Stimulated activated CD8-positive, alpha-beta memory T cell treated with anti-CD3 and anti-CD28 coated beads, Interleukin-4, amount 100 ng/mL, for 1 hour (primary cell): ENCODE measurements at places on chromosomes 13 and 19.

DNA sequence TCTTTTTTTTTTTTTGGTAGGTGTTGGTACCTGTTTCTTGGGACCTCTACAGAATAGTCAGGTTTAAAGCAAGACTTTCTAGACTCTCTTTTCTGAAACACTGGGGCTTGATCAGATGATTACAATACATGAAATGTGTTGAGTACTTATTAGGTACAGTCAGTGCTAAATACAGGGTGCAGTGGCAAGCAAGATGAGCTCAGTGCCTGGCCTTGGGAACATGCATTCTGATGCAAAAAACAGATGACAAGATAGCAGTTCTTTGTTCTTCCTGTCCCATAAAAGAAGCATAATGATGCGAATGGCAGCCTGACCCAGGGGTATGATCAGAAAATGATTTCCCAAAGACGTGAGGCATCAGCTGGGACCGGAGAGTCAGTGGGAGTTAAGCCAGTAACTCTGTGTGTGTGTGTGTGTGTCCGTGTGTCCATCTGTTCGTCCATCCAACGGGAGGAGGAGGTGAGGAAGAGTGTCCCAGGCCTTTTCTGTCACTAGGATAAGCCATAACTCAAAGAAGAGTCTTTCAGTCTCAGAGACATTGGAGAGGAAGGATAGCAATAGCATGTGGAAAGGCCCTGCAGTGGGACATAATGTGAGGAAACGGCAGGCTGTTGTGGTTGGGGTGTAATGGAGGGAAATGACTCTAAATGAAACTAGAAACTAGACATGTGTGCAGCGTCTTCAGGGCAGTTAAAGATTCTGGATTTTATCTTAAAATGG lies 32.2 kb downstream of the SLAIN1 start:
- no peak for DNase-seq

DNA sequence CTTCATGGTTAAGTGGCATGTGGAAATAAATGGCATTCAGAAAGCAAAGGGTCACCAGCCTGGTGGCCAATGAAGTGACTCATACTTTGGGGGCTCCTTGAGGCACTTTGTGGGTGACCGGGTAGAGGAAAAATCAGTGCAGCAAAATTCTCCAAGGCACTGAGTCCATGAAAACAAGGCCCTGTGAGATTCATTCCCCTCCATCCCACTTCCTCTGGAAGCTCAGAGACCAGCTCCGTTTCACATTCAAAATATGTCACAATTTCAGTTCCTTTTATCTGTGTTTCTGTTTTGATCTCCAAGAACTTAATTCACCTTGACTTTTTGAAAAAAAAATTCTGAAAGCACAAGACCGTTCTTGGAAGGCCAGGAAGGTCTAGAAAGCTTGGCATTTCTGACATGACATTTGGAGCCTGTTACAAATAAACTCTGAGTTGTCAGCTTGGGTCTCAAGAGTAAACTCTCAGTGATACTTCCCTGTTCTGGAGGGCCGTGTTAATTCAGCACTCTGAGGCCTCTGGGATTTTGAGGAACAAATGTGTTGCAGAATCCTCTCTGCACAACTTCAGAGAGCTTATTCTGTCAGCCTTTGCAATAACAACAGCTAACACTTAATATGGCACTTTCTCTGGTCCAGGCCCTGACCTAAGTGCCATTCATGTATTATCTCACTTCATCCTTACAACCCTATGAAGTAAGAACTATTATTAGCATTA lies 6.8 kb downstream of the CYSLTR2 start:
- no peak for DNase-seq

DNA sequence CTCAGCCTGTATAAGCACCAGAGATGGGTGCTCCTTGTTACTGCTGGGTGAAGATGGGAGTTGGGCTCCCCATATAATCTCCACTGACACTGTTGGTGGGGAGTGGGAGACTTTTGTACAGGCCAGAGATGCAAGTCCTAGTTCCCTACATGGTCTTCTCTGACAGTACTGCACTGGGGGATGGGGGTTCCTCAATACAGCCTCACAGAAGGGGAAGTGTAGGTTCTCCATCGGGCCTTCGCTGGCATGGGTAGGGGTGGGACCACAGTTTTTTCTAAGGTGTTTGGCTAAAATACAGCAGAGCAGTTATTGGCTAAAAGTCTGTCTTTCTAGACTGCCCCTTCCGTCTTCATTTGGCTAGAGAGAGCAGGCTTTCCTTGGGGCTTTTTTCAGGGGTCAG lies 167.2 kb upstream of the SERP2 start:
- DNase-seq: no peak

GRCh38 chr19:926323-926588 lies 421 bp downstream of the ARID3A start:
- DNase-seq: no peak

DNA sequence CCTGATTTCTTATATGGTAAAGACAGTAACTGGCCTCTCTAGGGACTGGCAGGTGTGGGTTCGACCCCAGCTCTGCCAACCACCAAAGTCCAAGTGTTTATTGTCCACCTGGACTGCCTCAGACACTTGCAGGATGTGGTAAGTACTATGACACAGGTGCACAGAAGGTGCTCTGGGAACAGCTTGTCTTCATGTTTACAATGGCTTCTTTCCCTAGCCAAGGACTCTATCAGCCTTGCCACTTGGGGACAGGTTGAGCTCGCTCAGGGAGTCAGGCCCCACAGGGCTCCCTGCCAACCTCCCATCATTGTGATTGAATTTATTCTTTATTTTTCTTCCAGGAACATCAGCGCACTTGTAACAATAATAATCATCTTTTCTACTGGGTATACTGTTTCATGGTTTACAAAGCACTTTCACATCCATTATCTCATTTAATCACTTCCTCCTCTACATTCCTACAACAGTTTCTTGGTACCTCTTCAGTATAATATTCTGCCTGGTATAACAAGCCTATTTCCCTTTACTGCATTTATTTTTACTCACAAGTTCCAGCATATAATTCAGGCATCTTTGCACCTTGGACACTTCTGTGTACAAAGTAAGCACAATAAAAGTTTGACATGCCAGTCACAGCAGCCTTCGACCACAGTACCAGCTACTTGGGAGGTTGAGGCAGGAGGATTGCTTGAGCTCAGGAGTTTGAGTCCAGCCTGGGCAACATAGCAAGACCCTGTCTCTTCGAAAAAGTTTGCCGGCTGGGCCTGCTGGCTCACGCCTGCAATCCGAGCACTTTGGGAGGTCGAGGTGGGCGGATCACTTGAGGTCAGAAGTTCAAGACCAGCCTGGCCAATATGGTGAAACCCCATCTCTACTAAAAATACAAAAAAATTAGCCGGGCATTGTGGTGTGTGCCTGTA lies 24.2 kb upstream of the GATAD2A start:
- DNase-seq: no peak

DNA sequence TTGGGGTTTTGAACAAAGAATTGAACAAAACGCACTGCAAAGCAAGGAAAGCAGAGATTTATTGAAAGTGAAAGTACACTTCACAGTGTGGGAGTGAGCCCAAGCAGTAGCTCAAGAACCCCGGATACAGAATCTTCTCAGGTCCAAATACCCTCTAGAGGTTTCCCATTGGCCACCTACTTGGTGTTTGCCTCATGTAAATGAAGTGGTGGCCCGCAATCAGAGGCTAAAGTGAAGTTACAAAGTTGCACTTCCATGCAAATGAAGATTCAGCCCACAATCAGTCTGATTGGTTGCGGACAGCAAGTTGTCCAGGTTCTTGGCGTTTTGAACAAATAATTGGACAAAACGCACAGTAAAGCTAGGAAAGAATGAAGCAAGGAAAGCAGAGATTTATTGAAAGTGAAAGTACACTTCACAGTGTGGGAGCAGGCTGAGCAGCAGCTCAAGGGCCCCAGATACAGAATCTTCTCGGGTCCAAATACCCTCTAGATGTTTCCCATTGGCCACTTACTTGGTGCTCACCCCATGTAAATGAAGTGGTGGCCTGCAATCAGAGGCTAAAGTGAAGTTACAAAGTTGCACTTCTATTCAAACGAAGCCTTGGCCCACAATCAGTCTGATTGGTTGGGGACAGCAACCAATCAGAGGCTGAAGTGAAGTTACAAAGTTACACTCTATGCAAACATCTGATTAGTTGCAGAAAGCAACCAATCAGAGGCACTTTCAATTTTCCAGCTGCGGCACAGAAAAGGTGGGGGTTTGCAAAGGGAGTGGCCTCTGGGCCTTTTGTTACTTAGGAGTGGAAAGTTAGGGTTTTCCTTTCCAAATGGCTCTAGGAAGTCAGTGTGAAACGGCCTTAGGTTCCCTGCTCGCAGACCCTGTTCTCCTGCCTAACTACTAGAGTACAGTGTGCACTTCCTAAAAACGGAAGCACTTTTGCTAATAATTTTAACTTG lies 4.8 kb upstream of the TM9SF2 start:
- DNase-seq: no peak

DNA sequence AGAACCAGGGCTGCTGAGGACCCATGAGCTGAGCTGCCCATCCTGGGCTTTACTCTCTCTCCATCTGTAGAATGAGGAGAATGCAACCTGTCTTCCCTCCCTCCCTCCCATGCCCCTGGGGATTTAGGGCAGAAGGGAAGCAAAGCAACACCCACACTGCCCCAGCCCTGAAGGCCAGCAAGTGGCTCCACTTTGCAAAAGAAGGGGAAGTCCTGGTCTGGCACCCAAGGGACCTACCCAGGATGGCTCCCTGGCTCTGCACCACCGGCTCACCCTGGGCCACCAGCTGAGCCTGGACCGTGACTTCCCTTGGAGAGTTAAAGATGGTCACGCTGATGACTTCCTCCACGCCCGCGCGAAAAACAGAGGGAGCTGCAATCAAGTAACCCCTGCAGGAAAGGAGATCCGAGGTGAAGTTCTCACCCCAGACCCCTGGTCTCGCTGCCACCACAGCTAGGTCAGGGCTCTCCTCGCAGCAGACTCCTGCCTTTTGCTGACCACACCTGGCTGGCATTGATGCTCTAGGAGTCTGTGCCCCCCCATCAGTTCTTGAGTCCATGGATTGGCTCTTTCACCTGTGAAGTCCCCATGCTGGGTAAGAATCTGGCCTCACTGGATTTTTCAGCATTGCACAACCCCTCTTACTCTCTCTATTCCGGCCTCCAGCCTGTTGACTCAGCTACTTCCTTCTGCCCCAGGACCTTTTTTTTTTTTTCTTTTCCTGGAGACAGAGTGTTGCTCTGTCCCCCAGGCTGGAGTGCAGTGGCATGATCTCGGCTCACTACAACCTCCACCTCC lies 4.6 kb downstream of the CPAMD8 start:
- no peak for DNase-seq

GRCh38 chr13:100668408-100668807 lies 6.2 kb downstream of the TMTC4 start:
- DNase-seq: no peak

- no peak for DNase-seq
These were observed 21.1 kb upstream of the POMP start for GRCh38 chr13:28637714-28638355.

DNA sequence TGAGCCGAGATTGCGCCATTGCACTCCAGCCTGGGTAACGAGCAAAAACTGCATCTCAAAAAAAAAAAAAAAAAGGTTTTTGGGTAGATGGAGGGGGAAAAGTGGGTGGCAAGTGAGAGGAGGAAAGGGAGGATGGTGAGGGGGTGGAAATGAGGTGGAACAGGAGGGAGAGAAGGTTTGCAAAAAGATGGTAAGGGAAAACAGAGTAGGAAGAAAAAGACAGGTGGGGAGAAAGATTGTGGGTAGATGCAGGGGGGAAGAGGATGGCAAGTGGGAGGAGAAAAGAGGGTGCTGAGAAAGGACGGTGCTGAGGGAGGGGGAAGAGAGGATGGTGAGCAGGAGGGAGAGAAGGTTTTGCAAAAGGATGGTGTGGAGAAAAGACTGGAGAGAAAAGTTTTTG lies 57.8 kb upstream of the C1QTNF9B start:
- DNase-seq: no peak

DNA sequence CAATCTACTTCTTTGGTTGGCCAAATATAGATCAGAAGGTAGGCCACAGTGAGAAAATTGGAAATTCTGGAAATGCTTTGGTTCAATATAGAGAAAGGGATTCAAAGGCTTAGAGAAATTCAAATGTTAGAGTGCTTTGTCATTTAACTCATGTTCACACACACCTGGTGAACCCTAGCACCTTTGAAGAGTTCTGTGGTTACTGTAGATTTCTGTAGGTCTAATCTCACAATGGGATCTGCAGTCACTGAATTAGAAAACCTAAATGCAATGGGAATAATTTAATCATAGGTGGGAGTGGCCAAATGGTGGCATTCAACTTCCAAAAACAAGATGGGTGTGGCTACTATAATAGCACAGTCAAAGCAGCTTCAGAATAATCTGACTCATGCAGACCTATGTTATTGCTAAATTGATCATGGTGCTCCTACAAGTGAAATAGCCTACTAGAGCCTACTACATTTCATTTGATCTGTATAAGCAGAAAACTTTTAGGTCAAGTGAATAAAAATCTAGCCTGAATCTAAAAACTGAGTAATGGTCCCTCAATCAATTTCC lies 1152.9 kb downstream of the PCDH9 start:
- no peak for DNase-seq

DNA sequence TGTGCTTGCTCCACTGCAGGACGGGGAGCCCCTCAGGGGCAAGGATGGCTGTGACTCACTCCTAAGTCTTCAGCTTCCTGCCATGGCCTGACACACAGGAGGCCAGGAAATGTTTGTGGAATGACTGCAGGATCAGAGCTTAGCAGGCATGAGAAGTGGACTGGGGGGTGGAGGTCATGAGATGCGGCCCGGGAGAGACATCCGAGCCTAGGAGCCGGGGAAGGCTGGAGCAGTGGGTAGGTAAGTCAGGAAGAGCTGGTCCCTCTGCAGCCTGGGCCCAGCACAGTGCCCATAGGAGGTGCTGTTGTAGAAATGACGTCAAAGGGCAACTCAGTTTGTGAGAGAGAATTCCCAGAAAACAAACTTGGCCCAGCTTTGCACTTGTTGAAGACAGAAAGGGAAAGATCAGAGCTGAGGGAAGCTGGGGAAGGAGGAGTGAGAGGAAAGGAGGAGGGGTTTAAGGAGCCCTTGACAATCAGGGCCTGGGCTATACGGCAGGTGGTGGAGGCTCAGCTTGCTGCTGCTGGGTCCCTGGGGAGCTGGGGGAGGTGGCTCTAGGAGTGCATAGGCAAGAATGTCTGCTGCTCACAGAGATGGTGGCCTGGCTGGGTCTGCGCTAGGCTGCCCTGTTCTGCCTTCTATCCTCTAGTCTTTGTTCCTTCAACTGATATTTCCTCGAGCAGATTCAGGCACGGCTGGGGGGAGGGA lies 18.5 kb downstream of the POU2F2 start:
- no peak for DNase-seq

GRCh38 chr13:113427562-113428468 lies 25.5 kb downstream of the ADPRHL1 start:
- no peak for DNase-seq

GRCh38 chr13:42733046-42733445 lies 48.3 kb upstream of the FAM216B start:
- DNase-seq: no peak
